Activated gamma-delta T cell (primary cell): ENCODE measurements at places on chromosomes 7 and 10.

DNA sequence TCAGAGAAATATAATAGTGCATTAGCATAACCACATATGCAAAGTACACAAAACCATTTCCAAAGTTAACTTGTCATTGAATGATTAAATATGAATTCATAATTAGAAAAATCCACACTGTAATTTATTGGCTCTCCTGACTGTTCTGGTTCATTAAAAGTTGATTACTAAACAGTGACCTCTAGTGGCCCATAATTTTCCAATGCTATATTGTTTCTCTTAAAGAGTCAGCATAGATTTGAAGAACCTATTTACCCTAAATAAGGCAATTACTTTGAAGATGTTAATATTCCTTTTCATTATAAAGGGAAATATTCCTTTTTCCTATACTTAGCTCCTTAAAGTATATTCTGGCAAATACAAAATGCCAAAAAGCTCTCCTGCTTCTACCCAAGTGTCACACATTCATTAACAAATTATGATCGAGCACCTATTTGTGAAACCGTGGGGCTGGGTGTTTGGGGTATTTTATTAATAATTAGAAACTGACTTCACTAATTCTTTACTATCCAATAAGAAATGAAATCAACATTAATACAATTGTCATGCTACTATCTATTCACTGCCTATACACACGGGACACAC is 86.2 kb downstream of the HIBADH start:
- no peak for DNase-seq

- no peak for DNase-seq
Observed at GRCh38 chr10:64159910-64160872, 639.0 kb downstream of the REEP3 start.

DNA sequence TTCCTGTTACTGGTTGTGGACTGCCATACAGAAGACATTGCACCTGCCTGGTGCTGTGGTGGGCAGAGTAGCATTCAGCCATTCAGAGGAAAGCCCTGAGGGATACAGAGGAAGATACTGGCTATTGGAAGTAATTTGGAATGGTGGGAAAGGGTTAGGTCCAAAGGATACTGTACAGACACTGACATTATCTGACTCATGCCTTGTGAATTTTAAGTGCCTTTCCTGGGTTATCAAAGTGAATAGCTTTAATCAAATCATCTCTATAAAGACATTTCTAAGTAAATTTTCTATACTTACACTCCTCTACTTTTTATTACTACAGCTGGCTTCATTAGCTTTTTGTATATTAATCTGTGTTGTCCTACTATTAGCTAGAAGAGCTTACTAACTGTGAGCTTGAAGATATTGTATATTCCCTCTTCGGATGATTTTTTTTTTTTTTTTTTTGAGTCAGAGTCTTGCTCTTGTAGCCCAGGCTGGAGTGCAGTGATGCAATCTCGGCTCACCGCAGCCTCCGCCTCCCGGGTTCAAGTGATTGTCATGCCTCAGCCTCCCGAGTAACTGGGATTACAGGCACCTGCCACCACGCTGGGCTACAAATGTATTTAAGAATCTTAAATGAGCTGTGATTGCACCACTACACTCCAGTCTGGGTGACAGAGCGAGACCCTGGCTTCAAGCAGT is 186.5 kb downstream of the ADK start:
- no peak for DNase-seq

- no peak for DNase-seq
Observed at GRCh38 chr7:156650042-156650441, 9.5 kb downstream of the RNF32 start.

- no peak for DNase-seq
Observed at GRCh38 chr7:102205915-102206314, 80.8 kb upstream of the SH2B2 start.

DNA sequence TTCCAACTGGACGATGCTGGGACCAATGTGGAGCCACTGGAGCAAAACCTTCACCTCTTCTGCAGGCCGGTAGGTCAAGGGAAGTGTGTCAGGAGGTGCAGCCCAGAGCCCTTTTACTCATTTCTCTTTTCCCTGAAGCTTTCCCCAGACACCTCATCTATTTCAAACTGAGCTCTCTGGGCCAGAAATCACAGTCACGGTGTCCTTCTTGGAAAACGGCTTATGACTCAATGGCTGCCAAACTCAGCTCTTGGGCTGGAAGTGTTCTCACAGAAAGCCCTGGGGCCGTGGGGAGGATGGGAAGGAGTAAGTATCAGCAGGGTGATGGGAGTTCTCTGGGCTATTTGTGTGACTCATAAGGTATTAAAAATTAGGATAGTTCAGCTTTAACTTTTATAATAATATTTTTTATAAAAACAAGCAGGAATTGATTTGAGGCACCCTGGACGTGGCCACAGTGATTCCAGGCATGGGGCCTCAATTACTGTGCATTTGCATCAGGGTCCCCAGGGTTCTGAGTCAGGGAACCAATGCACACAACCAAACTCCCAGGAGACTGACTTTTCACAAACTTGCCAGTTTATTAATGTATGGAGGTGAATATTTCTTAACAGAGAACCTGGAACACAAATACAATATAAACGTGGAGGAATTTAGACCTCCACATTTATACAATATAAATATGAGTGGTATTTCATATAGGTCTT is 187.4 kb upstream of the TMEM72 start:
- DNase-seq: no peak

GRCh38 chr10:122659651-122660050 is 40.0 kb downstream of the C10orf120 start:
- no peak for DNase-seq
